ENCODE measurements at places on chromosomes 7 and 10.

- DNase-seq, result no peak
Measured at GRCh38 chr10:113569576-113569975, 16.7 kb downstream of the HABP2 start.

GRCh38 chr7:30330134-30331111, 46.0 kb downstream of the ZNRF2 start:
- no peak for DNase-seq

DNA sequence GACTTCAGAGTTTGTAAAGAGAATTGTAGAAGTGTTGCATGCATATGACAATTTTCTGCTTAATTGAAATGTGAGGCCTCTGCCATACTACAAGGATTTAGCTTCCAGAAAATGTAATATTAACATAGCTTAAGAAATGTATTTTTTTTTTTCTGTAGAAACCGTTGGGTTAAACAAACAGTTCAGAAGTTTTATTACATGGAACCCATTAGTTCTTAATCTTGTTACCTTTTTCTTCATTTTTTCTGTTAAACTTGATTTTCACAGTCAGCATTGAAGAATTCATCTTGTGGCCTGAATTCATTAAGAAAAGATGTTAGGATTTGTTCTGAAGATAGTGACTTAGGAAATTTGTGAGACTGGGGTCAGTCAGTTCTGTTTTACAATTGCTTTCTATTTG, 4.9 kb downstream of the PTEN start:
- DNase-seq, result no peak

DNA sequence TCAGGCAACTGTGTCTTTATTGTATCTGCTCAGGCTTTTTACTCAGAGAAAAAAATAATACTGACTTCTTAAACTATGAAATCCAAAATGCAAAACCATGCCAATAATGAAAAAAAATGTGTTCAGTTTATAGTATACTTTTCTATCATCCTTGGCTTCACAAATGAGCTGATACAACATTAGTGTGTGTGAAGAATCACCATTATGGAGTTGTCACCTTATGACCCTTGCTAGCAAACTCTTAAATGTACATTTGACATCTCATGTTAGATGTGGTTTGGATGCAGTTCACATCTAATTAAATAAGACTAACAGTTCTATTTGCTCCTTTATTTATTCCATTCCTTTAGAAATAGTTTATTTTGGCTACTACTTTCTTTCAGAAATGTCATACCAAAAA, 4.2 kb upstream of the OR2A2 start:
- no peak for DNase-seq

DNA sequence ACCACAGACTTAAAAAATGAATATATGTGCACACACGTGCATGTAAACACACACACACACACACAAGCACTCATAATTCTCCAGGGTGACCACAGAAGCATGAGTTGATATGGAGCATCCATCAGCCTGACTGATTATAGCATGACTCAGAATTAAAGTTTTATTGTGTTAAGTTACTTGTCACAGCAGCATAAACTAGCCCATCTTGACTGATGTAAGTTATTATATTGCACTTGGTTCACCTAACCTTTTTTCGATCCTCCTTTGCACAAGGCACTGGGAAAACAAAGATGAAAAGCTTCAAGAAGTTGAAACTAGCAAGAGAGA, 18.8 kb upstream of the SLC35G1 start:
- DNase-seq, result peak; percentile 8
